Activated CD4-positive, alpha-beta T cell treated with anti-CD3 and anti-CD28 coated beads, Interleukin-2, Interleukin-6, amounts not matched to agents 100 ng/mL and 50 ng/mL, durations not matched to agents 16 hours and 8 hours (primary cell): ENCODE measurements at places on chromosomes 6 and 20.

DNA sequence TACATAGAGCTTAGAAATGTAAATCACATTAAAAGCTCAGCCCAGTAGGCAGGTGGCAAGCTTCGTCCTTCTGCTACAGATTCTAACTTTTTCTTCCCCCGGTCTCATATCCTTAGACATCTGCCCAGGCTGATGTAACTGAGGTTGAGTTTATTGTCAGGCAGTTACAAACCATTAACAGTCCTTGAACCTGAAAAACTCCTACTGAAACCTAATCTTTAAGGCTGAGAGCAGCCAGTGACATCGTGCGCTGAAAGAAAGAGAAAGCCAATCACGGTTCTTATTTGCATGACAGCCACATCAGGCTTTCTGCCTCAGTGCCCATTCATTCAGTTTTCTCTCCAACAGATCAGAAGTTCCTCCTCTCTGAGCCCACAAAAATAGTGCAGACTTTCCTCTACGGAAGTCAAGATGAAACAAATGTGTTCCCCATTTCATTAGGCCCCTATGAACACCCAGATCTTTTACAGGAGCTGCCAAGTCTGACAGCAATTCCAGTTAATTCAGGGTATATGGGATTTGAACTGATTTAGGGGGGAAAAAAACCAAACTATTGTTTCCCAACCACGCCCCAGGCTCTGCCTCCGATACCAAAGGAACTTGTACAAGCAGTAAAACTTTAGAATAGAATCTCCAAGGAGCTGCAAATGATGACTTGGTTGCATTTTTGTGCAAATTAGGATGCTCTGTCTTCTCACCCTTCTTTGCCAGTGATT lies at the start of gene NHSL1:
NHSL1 (minus strand) TSS at position 192 of the 716 bp plus-strand sequence. CDS start 204 bp downstream, outside the sequence.
- no peak for DNase-seq

DNA sequence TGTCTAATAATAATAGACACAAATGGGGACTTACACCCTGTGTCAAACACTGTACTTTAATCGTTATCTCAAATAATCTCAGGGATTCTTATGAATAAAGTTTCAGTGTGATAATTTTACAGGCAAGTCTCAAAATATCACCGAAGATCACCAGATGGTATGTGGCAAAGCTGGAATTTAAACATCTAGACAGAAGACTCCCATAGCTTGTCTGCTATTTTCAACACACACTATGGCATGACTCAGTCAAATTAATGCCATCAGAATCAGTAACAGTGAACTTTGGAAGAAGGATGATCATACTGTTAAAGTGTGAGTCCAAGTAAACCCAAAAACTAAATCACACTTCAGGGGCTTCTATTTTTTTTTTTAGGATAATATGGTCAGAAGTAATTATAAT lies 867.6 kb upstream of the FLRT3 start:
- DNase-seq: no peak

DNA sequence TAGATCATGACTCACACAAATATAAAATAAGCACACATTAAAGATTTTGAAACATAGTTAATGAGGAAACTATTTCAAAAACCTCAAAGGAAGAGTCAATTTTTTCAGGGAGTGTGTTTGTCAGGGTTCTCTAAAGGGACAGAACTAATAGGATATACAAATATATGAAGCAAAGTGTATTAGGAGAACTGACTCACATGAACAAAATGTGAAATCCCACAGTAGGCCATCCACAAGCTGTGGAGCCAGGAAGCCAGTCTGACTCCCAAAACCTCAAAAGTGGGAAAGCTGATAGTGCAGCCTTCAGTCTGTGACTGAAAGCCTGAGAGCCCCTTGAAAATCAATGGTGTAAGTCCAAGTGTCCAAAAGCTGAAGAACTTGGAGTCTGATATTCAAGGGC lies 898.0 kb upstream of the EYS start:
- DNase-seq: no peak

DNA sequence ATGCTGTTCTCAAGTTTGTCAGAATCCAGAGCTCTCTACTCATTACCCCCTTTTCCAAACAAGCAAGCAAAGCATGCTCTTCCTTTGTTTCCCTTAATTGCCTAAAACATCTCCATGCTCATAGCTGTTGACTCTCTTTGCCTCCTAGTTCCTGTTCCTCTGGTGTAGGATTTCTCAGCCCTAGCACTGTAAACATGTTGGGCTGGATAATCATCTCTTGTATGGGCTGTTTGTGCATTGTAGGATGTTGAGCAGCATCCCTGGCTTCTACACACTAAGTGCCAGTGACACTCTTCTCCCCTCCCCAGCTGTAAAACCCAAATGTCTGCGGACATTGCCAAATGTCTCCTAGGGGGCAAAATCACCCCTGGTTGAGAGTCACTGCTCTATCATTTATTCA lies 14.0 kb downstream of the PPARD start:
- no peak for DNase-seq

DNA sequence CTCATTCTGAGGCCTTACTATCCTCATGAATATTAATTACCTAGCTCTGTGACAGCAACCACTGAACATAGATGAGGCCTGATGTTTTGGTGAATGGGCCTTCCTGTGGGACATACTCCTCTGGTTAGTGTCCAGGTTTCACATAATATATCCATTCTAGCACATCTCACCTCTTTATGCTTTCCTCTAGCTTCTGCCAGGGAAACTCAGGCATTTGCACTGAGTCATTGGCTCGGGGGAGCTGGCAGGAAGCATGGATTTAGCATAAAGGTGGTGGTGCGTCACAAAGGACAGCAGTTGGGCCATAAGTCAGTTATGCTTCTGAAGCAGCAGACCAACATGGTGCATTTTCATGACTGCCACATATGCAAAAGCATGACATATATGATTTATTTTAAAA lies 37.5 kb upstream of the TMEM170B start:
- no peak for DNase-seq

DNA sequence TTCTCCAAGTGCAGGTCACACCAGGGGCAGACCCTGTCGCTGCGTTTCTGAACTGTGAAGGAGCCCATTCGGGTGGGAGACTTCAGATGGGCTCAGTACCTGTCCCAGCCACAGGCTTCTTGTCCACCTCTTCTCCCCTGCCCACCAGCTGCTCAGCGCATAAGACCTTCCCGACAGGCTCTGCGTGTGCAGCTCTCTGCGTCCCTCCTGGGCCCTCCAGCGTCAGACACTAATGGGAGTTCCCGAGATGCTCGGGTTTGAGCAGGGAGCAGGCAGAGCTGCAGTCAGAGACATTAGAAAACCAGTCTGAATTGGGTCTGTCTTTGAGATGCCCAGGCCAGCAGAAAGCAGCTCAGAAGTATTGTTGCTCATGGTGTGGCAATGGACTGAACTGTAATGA lies 50.4 kb downstream of the TCP11 start:
- no peak for DNase-seq

- DNase-seq: no peak
Measured at GRCh38 chr6:24223115-24223919, 97.3 kb downstream of the NRSN1 start.

DNA sequence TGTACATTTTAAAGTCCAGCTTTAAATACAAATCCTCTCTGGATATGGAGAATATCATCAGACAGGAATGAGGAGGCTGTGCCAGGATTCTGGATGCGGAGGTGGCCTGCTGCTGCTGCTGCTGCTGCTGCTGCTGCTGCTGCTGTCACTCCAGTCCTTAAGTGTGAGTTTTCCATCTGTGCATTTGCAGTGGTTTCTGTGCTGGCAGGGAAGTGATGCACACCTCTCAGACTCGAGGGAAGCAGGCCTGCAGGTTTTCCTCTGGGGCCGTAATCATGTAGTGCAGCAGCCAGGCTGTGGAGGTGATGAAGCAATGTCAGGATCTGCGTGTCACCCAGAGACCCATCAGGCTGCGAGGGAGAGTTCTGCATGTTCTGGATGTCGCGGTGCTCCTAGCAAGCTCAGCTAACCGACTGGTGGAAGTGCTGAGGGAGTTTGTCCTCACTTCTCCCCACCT lies 32.0 kb downstream of the CFAP61 start:
- DNase-seq: no peak

DNA sequence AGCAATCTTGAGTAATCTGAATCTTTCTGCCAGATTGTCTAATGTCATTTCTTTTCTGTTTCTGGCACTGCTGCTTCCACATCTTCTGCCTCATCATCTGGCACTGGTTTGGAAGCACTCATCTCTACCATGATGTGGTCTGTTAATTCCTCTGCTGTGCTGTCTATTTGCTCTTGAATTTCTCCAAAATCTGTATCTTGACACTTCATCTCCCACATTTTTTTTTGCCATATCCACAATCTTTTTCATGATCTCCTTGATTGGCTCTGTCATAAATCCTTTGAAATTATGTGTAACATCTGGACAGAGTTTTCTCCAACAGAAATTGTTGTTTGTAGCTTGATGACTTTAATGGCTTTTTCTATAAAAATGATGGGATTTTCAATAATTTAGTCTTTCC lies 417.8 kb upstream of the MANEA start:
- no peak for DNase-seq

- no peak for DNase-seq
Measured at GRCh38 chr20:53124075-53124551, 152.0 kb downstream of the TSHZ2 start.

GRCh38 chr20:48054051-48054450 lies 268.8 kb upstream of the SULF2 start:
- no peak for DNase-seq

DNA sequence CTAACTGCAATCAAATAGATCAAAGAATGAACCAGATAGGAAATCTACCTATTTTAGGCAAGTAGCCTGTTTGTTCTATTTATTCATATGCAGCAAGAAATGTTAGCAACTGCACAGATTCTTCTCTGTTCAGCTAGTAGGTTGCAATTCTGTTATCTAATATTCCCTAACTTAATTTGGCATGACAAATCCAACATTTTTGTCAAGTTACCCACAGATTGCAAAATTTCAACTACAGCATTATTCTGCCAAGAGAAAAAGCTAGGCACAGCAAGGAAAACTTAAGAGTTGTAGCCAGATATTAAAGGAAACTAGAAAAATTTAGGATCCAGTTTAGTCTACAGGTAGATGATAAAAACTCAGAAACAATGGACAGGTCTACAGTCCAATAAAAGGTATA lies 104.4 kb upstream of the SYNCRIP start:
- no peak for DNase-seq

DNA sequence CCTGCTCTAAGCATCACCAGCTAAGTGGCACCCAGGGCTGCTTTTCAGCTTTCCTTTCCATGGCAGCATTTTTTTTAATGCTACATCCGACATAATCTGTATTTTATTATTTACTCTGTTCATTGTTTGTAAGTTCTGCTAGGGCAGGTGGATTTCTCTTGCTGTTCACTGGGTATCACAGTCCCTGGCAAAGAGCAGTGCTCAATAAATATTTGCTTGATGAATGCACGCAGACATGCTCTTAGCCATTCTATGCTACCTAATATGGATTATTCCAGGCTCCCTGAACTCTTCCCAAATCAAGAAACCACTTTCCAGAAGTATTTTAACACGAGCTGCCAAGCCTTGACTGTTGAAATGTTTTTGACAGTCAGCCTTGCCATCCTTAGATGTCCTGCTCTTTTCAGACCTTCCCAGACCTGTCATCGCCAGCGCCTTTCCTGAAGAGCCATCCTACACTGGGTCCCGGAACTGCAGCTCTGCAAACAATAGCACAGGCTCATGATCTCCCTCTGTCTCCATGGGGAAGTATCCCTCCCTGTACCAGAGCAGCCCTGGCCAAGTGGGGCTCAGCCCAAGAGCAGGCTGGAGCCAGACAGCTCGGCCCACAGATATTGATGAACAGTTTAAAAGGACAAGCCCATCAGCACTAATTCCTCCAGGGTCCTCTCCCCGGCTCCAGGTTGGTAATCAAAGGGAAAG lies 136.5 kb upstream of the CDH4 start:
- DNase-seq: no peak

DNA sequence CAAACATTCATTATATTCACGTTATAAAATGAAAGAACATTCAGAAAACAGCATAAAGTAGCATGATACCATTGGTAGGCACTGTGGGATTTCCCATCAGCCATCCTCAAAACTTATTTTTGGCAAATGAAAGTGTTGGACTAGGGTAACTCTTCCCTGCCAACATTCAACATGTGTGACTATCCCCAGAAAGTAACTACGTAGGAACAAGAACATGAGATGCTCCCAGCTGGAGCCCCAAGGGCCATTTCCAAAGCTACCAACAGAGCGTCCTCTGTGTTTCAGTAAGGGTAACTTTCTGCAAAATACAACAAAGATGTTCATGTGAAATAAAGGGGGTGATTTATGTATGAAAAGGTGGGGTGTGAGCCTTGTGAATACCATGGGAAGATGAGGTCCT lies 28.4 kb upstream of the PTPN1 start:
- DNase-seq: no peak

- no peak for DNase-seq
Measured at GRCh38 chr20:14264869-14265268, 72.5 kb downstream of the FLRT3 start.

DNA sequence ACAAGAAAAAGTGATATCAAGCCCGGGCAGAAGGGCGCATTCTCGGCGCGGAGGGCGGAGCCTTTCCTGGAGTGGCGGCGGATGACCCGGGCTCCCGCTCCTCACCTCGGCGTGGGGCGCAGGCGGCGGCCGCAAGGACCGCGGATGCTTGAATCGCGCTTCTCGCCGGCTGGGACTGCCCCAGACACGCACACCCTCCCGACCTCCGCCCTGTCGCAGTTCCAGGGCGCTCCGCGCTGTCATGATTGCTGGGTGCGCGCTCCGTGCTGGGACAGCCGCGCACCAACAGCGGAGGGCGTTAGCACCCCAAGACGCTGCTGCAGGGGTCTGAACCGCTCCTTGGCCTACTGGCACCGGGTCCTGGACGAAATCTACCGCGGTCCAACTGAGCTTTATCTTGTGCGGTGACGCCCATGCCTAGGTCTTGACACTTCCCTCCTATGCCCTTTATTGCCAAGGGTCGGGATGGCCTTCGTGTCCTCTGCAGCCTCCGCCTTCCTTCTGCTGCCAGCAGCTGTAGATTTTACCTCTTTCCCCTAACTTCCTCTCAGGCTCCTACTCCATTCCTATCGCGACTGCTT lies 43.3 kb downstream of the IRAK1BP1 start:
- peak; percentile 41 for DNase-seq
